ENCODE measurements at places on chromosomes 7 and 10.

GRCh38 chr10:46544989-46545791, 11.3 kb downstream of the GPRIN2 start:
- no peak for DNase-seq

GRCh38 chr7:22394739-22395138, 37.8 kb upstream of the RAPGEF5 start:
- DNase-seq, result no peak

DNA sequence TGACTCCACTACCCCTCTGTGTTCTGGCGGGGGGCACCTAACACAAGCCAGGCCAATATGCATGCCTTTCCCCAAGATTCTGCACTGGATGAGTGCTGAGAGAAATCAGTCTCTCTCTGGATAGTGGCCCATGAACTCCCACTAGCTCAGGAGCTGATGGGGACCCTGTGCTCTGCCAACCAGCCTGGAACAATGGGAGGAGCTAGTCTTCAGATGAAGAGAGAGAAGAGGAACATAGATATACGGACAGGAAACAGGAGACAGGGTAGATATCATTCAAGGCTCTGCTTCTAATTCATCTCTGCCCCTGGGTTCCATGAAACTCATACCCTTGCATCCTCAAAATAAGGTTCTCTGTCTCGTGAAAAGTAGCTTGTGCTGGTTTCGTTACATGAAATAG, 27.9 kb upstream of the PLXNA4 start:
- no peak for DNase-seq

DNA sequence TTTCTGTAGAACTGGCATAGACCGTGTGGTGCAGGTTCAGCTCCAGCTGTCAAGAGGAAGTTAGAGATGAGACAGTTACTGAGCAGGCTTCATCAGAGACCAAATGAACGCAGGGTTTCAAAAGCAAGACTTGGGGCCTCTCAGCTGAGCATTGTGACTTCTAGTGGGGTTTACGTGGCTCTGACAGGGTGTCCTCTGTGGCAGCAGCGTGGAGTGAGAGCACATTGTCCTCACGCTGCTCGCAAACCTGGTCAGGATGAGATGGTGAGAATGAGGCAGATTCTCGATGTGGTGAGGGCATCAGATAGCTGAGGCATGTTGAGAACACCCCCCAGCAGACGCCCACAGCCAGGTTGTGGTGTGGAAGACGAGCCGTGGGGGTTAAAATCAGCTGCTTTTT, 126.0 kb downstream of the DNAJB6 start:
- DNase-seq, result no peak

DNA sequence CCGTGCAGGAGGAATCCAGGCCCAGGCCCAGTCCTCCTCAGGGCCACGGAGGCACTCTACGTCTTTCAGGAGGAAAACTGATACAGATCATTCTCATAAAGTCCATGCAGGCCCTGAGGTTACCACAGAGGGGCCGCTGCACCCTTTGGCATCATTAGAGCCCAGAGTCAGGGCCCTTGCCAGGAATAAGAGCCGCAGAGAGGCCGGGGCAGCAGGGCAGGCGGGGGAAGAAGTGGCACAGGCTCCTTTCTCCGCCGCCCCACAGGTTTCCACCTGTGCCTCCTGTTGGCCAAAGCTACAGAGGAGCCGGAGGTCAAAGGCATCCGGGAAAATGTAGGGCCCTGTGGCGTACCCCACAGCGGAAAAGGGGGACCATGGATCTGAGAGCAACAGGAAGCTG, 366.6 kb upstream of the SHH start:
- no peak for DNase-seq

DNA sequence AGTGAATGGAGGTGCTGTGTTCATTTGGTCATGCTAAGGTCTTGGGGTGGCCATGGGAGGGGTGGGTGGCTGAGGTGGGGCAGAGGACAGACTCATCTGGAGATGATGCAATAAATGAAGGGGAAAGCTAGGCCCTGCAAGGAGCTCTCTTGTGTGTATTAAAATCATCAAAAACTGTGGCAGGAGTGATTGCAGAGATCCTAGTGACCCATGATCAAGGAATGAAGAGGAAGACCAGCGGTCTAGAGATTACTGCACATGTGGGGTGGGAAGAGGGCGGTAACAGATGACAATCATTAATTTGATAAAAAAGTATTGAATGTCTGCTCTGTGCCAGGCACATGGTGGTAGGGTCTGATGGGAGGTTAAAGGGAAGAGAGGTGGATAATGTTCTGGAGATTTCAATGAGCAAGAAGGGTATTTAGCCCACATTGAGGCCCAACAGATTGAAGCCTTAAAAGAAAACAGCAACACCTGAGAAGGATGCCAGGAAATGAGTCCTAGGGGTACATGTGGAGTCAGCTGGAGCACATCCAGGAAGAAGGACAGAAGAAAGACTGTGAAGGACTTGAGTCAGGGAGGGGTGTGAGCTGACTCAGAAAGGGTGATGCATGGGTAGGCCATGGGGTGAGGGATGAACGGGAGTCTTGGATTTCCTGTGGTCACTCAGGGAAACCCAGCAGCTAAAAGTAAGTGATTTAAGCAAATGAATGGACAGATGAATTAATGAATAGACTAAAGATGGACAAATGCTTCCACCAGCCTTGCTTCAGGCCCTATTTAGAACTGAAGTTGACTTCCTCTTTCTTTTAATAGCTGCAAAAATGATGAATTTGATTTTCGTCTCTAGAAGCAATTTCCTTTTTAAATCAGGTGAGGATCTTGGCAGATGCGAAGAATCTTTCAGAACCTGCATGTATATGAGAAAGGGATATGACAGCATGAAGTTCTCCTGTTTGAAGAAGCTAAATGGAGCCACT, 83.1 kb upstream of the IGFBP3 start:
- DNase-seq, result no peak
